ENCODE measurements at places on chromosomes 4 and X.

- no peak for DNase-seq
Measured at GRCh38 chr4:156053174-156053573, 99.5 kb upstream of the CTSO start.

DNA sequence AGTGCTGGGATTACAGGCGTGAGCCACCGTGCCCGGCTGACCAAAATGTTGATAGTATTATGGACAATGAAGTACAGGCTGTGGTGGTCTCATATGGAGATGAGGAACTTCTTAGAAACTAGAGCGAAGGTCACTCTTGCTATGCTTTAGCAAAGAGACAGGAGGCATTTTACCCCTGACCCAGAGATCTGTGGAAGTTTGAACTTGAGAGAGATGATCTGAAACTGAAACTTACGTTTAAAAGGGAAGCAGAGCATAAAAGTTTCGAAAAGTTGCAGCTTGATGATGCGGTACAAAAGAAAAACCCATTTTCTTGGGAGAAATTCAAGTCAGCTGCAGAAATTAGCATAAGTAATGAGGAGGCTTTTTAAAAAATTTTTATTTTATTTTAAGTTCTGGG is 8.5 kb upstream of the CTAG2 start:
- no peak for DNase-seq

DNA sequence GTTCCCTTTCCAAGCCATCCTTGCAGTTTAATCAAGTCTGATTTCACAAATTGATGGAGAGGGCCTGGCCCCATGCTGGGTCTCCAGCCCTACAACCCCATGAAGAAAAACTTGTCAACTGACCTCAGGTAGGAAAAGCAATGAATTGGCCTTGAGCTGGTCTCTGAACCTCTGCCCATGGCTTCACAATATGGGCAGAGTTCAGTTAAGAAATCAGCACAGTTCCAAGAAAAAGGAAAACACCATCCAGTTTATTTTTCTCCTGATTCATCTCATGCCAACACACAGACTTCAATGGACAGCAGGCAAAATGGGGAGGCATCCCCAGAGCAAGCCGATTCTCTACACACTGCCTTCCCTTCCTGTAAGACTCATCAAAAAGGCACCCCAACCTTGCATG is 3.3 kb downstream of the RIPPLY1 start:
- no peak for DNase-seq

GRCh38 chrX:155841232-155841631 is 39.9 kb upstream of the VAMP7 start:
- DNase-seq, result no peak

Data from stimulated activated CD8-positive, alpha-beta memory T cell treated with anti-CD3 and anti-CD28 coated beads, Interleukin-7, amount 100 ng/mL, for 4 hours (primary cell).